Cardiac fibroblast (primary cell): ENCODE measurements at places on chromosomes 12 and 14.
A peak's percentile ranks its signal among the peaks of the same experiment; 100 is the strongest.

- DNase-seq: no peak
Observed at GRCh38 chr14:89007906-89008305, 183.5 kb downstream of the TTC8 start.

DNA sequence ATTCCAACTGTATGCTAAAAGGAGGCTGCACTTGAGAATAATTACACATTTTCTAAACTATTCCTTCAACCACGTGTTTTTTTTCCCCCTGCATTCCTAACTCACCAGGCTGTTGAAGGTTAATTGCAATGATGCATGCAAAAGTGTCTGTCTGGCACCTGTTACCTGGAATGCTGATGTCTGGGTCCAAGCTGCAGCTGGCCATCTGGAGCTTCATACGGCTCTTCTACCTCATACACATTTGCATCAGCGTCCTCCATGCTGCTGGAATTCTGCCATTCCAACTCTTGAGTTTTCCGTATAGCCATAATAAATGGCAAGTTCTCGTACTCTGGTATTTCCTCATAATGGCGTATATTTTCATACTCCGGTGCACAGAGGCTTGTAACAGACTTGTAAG lies 8.6 kb downstream of the FGD6 start:
- no peak for DNase-seq

GRCh38 chr12:112350593-112351592 lies 31.3 kb downstream of the HECTD4 start:
- peak; percentile 16 for DNase-seq

- no peak for DNase-seq
Observed at GRCh38 chr12:125049093-125049458, 16.2 kb upstream of the AACS start.

- DNase-seq: no peak
Observed at GRCh38 chr12:103102225-103102744, 144.8 kb downstream of the ASCL1 start.

GRCh38 chr14:34348592-34348991 lies 113.4 kb downstream of the SPTSSA start:
- no peak for DNase-seq

GRCh38 chr12:120783197-120783596 lies 57.6 kb downstream of the ACADS start:
- peak; percentile 43 for DNase-seq

DNA sequence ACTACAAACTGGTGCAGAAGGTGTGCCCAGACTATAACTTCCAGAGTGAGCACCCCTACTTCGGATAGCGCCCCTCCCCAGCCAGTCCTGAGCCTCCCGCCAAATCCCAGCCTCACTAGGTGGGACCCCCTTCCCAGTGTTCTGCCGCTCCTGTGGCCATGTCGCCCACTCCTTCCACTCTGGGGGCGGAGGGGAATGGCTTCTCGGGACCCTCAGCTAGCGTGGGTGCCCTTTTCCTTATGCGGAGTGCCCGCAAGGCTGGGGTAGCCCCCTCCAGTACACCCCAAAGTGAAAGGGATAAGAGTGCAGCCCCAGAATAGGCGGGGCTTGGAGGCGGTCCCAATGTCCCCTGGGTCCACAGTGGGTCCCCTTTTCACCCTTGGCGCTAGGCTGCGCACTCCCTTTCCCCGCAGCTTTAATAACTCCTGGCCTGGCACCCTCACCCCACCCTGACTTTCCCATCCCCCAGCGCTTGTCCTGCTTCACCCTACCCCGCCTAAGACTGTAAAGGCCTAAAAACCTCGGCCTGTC lies 3.8 kb upstream of the SHMT2 start:
- DNase-seq: no peak

GRCh38 chr12:87216436-87216835 lies 812.8 kb downstream of the C12orf50 start:
- DNase-seq: peak; percentile 90

- DNase-seq: peak; percentile 63
Observed at GRCh38 chr14:30283822-30284446, 275.0 kb upstream of the G2E3 start.

DNA sequence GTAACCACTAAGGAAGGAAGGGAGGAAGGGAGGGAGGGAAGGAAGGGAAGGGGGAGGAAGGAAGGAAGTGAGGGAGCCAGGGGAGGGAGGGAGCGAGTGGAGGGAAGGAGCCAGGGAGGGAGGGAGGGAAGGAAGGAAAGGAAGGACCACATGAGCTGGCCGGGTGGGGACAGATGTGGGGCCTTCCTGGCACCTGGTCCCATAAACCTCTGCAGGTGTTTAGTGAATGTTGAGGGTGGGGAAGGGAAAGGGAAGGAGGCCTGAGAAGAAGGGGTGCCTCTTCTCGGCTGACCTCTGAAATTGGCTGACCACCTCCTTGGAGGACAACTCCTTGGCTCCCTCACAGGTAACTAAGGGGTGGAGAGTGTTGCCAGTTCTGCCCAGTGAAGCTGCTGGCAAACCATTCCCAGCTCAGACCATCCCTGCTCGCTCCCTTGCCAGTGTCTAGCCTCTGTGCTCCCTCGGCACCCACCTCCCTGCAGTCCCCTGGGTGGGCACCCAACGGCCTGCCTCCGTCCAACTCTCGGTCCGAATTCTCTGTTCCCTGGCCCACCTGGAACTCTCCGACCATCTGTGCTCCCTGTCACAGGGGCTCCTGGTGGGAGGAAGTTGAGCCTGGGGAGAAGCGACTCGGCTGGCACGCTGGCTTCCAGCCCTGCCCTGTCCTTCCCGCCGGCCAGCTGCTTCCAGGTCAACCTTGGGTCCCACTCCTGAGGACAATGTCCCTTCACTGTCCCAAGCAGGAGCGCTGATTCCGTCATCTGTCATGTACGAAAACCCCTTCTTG lies 12.2 kb upstream of the PPP1R13B start:
- no peak for DNase-seq

- DNase-seq: no peak
Observed at GRCh38 chr12:53302903-53303302, 3.4 kb downstream of the MYG1 start.

DNA sequence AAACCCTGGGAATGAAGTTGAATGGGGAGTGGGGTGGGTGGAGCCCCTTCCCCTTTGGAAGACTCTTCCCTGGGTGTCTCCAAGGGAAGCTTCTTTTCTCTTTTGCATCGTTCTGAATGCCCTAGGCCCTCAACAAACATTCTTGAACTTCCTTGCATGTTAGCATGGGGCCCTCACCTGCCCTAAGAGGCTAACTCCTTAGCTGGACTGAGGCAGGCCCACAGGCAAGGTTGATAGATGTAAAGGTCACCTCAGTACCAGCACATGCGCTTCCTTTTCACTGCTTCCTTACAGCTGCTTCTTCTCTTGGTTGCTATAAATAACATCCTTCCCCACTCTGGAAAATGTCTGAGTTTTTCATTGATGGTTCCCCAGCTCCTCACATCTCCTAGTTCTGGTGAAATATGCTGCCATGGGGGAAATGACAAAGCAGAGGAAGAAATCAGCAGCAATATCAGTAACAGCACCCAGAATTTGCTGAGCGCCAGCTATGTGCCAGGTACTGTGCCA lies 160.6 kb upstream of the FRMD6 start:
- DNase-seq: no peak

- peak; percentile 84 for DNase-seq
Observed at GRCh38 chr12:1644534-1645438, 15.8 kb downstream of the WNT5B start.

DNA sequence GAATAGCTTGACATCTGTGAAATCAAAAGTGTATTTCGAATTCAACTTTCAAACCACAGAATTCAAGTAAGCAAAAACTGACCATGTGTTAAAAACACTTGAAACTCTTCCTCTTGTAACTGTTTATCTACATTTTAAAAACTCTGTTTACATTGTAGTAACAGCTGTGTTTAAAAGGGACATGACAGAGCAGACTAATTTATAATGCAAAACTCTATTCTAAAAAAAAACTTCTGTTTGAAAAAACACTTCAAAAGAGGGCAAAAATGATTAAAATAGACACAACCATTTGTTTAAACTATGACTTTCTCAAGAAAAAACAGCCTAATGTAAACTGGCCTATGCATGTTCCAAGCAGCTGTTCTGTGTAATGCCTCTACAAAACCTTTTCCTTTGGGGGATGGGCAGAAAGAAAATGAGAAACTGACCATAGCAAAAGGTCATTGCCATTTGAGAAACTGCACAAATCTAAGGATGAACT lies 149.1 kb upstream of the HMGA2 start:
- DNase-seq: no peak

GRCh38 chr12:108833355-108833733 lies 24.0 kb downstream of the SSH1 start:
- peak; percentile 88 for DNase-seq

DNA sequence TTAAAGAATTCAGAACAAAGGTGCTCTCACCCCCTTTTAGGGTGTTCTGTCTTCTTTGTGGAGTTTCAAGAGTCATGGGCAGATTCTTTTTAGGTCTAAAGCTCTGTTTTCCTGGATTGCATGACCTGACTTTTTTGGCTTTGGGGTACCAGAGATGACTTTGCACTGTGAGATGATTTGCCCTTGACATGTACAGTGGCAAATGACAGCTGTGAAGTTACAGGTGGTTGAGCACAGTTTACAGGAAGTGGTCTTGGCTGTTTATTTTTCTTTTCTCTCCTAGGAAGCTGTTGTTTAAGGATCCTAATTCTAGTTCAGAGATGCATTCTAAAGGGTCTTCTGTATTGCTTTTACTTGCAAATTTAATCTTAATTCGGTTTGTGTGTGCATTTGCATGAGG lies 83.8 kb upstream of the METAP2 start:
- DNase-seq: no peak

DNA sequence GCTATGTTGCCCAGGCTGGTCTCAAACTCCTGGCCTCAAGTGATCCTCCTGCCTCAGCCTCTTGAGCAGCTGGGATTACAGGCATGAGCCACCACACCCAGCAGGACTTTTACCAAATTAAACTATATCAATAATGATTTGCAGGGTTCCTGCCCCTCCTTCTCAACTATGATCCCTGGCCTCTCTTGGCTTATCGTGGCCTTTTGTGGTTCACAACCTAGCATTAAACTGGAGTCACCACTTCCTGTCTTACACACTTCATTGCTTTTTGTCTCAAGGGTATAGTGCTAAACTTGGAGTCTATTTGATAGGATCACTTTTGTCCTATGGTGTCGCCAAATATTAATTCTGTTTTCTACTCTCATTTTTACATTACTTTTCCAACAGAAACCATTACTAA lies 64.5 kb downstream of the SEC23A start:
- DNase-seq: no peak

GRCh38 chr12:113867258-113867657 lies 98.9 kb downstream of the RBM19 start:
- peak; percentile 28 for DNase-seq

DNA sequence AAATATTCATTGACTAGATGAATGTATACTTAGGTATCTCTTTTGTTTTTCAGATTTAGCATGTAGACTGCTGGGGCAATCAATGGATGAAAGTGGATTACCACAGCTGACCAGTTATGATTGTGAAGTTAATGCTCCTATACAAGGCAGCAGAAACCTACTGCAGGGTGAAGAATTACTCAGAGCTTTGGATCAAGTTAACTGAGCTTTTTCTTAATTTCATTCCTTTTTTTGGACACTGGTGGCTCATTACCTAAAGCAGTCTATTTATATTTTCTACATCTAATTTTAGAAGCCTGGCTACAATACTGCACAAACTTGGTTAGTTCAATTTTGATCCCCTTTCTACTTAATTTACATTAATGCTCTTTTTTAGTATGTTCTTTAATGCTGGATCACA lies 15.3 kb upstream of the SNAPC1 start:
- DNase-seq: no peak

DNA sequence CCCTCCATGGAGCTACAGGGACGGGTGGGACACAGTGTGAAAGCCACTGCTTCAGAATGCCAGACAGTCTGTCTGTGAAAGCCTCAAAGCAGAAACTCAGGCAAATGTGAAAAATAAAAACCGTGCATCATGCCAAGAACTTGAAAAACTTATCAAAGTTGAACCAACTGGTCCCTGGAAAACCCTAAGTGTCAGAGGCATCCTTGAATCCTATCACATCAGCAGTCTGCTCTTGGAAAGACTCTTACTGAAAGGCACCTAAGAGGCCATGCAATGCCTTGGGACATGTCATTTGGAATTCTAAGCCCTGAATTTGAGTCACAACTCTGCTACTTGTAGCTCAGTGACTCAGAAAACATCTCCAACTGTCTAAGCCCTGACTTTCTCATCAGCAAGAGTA lies 62.4 kb upstream of the GRIN2B start:
- no peak for DNase-seq

DNA sequence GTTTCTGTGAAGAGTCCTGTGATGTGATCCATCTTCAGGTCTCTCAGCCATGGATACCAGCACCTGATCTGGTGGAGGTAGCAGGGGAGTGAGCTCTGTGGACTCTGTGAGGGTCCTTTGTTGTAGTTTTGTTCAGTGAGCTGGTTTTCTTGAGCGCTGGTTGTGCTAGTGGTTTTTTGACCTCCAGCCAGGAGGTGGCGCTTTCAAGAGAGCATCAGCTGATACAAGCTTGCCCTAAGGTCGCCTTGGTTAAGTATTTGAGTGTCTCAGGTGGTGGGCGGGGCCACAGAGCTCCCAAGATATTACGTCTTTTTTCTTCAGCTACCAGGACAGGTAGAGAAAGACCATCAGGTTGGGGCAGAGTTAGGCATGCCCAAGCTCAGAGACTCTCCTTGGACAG lies 139.7 kb downstream of the TTLL5 start:
- no peak for DNase-seq

- DNase-seq: peak; percentile 42
Observed at GRCh38 chr14:87615822-87616679, 376.9 kb downstream of the GALC start.

- peak; percentile 83 for DNase-seq
Observed at GRCh38 chr14:51395361-51395849, 155.4 kb downstream of the TMX1 start.

GRCh38 chr14:89206389-89207031 lies 210.5 kb downstream of the FOXN3 start:
- no peak for DNase-seq

DNA sequence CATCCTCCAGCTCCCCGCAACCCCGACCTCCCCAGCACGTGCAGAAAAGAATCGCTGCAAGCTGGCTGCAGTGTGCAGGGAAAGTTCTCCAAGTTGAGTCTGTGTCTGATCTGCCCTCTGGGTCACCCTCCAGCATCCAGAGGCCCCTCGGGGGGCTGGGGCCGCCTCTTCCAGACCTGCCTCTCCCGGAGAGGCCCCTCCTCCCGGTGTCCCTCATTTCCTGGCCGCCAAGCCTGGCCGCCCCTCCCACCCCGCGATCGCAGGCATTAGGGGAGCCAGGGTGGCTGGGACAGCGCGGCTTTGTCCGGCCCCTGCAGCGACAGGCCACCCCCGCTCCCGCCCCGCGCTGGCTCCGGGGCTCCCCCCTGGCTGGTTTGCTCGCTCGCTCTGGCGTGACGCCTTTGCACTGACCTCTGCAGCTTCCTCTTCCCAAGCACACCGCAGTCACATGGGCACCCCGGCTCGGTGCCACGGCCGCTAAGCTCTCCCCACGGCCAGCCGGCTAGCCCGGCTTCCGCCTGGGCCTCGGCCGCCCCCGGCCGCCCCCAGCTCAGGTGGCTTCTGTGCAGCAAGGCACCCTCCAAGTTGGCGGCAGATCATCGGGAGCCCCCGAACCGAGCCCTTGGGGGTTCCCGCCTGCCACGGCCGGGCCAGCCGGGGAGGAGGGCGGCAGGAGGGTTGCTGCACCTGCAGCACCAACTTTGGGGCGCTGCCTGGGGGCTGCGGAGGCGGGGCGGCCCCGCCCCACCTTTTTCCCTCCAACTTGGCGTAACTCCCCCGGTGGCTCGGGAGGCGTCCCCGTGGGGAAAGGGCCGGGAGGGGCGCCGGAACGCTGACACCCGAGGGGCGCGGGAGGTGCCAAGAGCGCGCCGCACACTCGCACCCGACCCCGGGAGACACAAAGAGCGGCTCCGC lies 43.7 kb downstream of the KDM2B start:
- DNase-seq: peak; percentile 59

GRCh38 chr14:24673534-24674203 lies 39.7 kb upstream of the GZMB start:
- no peak for DNase-seq

GRCh38 chr12:44875417-44875953 lies 630 bp downstream of the NELL2 start:
- no peak for DNase-seq
